Activated CD4-positive, CD25-positive, alpha-beta regulatory T cell (primary cell): ENCODE measurements at places on chromosomes 2 and 18.

DNA sequence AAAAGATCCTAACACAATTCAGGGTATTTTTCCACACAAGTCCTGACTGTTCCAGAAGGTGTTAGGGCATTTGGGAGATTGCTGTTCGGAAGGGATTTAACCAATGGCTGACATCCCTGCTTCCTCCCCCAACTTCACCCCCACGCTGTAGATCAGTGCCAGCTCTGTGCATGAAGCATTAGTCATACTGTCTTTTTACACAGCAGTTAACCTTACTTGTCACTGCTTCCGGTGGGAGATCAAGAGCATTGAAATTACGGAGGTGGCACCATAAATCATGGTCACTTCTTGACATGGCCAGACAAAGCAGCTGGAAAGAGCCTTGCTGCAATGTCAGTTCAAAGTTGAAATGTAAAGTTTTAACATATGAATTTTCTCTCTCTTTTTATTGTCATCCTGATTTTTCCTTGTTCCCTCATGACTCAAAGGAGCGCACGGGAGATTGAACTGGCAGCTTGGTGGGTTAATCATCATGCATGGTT, 70.2 kb downstream of the HRH4 start:
- DNase-seq, result no peak

DNA sequence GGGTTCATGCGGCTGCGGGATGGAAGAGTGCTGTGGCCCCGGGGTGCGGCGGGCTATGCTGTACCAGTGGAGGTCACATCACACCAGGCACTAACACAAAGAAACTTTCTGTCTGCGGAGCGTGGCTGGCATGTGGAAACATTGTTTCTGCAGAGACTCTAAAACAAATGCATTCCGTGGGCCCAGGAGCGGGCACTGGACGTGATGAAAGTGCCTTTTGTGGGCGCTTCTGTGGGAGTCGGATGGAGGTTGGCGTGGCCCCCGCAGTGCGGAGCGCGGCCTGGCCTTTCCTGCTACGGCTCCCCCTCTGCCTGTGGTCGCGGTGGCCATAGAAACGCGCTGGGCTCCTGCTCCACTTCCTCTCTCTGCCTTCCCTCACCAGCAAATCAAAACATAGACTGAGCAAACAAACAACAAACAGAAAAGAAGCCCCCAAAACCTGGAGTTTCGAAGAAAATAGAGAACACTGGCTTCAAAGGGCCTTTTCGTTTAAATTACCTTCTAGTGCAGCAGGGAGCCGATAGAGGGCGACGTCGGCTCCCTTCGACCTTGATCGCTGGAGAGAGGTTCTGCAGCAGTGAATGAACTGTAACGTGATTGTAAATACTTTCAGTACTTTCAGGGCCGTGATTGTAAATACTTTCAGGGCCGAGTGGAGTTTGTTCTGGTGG, 51.4 kb downstream of the KIF5C start:
- DNase-seq, result no peak

- DNase-seq, result no peak
Observed at GRCh38 chr2:153228904-153229303, 249.7 kb downstream of the RPRM start.

DNA sequence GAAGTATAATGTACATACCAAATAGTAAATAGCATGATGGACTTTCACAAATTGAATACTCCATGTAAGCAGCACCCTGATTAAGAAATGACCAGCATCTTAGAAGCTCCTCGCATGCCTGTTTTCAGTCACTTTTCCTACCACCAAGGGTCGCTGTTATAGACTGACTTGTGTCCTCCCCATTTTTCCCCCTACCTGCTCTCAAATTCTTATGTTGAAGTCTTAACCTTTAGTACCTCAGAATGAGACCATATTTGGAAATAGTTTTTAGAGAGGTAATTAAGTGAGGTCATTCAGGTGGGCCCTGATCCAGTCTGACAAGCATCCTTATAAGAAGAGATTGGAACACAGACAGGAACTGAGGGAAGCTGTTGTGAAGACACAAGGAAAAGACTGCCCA, 125.9 kb downstream of the LYPD6 start:
- no peak for DNase-seq

GRCh38 chr2:174023591-174024523, 58.7 kb upstream of the SP3 start:
- no peak for DNase-seq

GRCh38 chr18:10139783-10140410, 226.1 kb downstream of the VAPA start:
- no peak for DNase-seq
